OCI-M1 (cell line): ENCODE measurements at places on chromosomes 11 and 22.
A peak's percentile ranks its signal among the peaks of the same experiment; 100 is the strongest.

DNA sequence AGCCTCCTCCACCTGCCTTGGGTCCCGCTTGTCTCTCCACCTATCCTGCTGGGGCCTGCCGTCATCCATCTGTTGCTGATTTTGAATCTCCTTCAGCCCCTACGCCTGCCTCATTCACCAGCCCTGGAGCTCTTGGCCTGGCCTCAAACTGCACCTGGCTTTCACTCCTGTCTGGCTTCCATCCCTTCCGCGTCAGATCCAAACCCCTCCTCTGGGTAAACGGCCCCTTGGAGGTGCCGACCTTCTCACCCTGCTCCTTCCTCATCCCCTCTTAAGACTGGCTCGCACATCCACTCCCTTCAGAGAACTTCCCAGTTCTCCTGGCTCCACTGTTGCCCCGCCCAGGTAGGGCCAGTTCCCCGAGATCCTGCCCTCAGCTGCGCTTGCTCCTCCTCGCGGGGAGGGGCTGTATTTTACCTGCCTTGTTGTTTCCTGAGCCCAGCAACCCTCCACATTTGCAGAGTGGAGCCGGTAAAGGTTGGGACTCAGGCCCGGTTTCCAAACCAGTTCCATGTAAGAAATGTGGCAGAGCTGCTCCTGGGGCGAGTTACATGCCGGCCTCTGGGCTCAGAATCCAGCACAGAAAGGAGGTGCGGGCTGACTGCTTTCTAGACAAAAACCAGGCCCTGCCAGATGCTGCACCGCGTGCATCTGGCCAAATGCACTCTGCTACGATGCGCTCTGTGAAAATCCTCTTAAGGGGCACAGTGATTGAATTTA, 13.9 kb upstream of the SHANK2 start:
- DNase-seq = no peak

GRCh38 chr11:10864688-10865087, 6.8 kb upstream of the ZBED5 start:
- no peak for DNase-seq

GRCh38 chr11:48025293-48025983, 45.1 kb downstream of the PTPRJ start:
- DNase-seq = no peak

GRCh38 chr11:123429336-123429735, 733 bp upstream of the GRAMD1B start:
- no peak for DNase-seq

DNA sequence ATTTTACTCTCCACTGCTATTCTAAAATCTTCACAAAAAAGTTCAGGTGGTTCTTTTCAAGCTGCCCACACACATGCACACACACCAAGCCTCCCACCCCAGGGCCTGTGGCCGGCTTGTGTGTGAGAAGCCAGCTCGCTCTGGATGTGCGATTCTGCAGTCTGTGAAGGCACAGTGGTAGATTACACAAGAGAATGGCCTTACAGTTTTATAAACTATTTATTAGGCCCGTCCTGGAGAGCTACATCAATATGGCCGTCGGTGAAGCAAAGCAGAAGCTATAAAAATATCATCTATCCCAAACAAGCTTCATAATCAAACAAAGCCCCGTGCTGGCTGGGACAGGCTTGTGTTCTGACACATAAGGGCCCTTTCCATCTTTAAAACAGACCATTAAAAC, 240.5 kb downstream of the OPCML start:
- DNase-seq = no peak

GRCh38 chr11:132792341-132793140, 739.8 kb downstream of the OPCML start:
- no peak for DNase-seq

DNA sequence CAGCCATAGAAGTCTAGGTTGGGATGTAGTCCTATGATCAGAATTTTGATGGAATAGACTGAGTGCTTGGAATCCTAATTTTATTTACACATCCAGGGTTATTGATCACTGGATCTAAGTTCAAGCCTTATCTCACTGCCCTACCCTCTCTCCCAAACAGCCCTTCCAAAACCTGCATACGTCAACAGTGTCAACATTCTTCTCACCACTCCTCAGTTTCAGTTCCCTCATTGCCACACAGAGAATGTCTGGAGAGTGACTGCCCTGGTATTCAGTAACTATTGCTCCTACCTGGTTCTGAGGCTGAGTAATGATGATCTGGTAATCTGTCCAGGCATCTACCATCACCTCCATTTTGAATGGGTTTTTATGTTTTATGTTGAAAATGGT, 60.0 kb downstream of the GLYATL1 start:
- DNase-seq = no peak

GRCh38 chr11:100574894-100575769, 112.0 kb upstream of the ARHGAP42 start:
- DNase-seq = peak; percentile 47

DNA sequence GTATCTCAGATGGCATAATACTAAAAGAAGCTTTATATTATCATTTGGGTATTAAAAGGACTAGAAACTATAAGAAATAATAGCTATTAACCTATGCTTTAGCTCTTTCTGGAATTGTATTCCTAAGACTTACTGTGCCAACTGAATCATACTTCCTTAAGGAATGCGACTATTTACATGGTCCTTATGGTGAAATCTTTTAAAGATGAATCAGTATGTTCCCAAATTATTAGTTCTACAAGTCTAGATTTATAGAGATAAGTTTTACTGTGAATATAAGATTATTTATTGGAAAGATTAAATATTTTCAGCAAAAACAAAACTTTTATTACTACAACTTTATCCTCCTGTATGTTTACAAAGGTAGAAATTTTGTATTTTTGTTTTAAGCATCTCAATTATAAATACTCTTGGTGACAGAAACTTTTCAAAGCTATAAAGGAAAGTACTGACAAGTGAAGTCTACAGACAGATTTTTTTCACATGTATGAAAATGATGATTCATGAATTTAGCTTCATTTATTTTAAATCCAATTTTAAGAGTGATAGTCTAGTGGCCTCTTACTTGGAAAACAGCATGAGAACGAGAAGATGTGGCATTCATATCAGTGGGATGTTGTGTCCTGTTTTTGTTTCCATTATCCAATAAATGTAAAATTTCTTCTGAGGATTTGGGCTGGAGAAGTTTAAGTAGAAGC, 17.8 kb downstream of the KIF18A start:
- no peak for DNase-seq

DNA sequence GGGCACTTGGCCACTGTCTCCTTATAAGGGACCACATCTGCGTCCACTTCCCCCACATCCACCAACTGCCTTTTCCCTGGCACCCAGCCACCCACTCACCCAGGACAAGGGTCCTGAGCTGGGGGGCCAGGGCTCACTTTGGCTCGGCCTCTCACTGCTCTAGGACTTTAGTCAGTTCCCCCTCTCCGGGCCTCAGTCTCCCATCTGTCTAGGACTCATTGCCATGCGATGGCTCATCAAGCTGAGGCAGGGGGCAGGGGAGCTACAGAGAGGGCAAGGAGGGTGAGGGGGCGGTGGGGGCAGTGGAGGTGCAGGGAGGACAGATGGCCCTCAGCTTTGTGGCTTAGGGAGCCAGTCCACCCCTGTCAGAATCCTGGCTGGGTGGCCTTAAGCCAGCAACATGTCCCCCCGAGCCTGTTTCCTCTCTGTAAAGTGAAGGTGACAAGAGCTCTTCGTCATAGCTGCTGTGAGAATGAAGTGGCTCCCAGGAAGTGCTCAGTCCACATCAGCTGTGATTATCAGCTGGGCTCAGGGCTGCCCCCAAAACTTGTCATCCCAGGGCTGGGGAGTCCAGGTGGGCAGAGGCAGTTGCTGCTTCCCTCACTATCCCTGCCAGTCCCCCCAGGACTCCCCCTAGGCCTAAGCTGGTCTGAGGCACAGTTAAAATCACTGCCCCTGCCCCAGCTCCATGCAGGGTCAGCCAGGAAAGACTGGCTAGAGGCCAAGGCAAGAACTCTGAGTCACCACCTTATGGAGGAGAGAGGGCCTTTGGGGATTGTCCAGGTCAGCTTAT, 14.9 kb downstream of the RAC2 start:
- no peak for DNase-seq

GRCh38 chr11:117876059-117876340, 458 bp downstream of the FXYD6 start:
- no peak for DNase-seq

DNA sequence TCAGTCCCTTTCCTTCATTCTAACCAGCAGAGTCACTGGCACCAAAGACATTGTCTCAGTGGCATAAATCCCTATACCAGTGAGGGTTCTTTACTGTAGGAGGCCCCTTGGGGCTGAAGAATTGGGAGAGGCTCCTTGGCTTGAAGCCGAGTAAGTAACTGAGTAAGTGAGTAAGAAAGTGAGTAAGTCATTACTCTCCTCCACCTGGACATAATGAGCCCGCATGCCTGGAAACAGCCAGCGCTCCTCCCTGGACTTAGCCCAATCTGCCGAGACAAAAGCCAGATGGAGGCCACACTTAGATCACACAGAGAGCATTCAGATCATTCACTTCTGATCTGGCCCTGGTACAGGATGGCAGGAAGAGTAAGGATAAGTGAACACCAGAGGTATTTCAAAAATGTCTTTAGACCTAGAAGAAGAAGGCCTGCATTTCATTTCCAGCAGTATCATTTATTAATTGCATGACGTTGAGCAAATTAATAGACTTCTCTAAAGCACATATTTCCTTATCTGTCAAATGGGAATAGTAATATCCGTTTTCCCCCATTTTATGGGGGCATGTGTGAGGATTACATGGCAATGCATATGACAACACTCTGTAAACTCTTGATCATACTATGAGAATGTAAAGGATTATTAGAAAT, 8.2 kb upstream of the MICAL3 start:
- DNase-seq = no peak

GRCh38 chr22:44525941-44526778, 28.1 kb upstream of the RTL6 start:
- DNase-seq = no peak

GRCh38 chr11:24900514-24900913, 403.7 kb downstream of the LUZP2 start:
- peak; percentile 36 for DNase-seq
